Stimulated activated CD4-positive, alpha-beta T cell treated with anti-CD3 and anti-CD28 coated beads, Interleukin-15, amount 100 ng/mL, for 1 hour (primary cell): ENCODE measurements at places on chromosomes 7 and 10.
A peak's percentile ranks its signal among the peaks of the same experiment; 100 is the strongest.

- no peak for DNase-seq
Measured at GRCh38 chr10:91210435-91210834, 10.0 kb upstream of the PCGF5 start.

DNA sequence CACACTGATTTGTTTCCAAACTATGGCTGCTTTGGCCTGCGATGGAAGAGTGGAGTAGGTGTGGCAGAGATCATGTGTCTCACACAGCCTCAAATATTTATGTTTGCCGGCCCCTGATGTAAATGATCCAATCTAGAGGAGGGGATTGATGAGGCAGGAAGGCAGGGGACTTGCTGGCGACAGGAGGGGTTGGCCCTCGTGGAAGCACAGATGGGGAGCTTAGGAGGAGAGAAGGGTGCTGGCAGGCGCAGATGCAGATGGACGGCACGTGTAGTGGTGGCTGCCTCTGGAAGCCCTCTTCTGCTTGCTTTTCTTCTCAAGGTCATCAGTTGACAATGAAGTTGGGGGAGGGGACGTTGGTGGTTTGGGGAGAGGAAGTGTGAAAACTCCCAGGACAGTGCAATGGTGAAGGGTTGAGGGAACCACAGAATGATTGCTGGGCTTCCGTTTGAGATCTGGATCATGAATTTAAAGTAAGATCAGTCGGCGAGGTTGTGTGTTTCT is 15.4 kb downstream of the COL13A1 start:
- no peak for DNase-seq

GRCh38 chr10:68861253-68861652 is 33.9 kb downstream of the STOX1 start:
- no peak for DNase-seq

GRCh38 chr10:58414270-58415041 is 29.2 kb downstream of the TFAM start:
- no peak for DNase-seq

DNA sequence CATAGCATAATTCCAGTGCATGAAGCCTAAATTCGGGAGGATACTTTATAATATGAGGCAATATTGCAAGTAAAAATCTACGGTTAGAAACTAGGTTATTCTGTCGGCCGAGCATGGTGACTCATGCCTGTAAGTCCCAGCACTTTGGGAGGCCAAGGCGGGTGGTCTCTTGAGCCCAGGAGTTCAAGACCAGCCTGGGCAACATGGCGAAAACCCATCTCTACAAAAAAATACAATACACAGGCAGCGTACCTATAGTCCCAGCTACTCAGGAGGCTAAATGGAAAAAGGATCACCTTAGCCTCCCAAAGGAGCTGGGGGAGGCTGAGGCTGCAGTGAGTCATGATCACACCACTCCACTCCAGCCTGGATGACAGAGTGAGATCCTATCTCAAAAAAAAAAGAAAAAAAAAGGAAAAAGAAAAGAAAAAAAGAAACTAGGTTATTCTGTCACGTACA is 14.2 kb downstream of the SKAP2 start:
- DNase-seq: no peak

- no peak for DNase-seq
Measured at GRCh38 chr10:88070080-88070880, 206.9 kb downstream of the PTEN start.

- no peak for DNase-seq
Measured at GRCh38 chr7:90839316-90839715, 243.2 kb downstream of the CDK14 start.

- no peak for DNase-seq
Measured at GRCh38 chr7:64874114-64874513, 29.0 kb upstream of the ZNF273 start.

DNA sequence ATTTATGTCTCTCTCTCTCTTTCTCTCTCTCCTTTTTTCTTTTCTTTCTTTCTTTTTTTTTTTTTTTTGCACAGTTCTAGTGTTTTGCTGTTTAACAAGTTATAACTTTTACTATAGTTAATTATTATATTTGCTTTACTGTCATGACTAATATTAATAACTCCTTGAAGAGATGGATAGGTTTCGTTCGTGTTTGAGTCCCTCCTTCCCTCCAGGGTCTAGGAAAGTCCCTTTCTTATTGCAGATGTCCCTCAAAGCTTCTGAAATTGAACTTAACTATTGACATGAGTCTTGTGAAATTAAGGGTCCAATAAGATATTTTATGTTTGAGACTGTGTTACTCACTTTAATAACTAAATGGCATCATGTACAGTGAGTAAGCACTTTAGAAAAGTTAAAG is 131.4 kb downstream of the PLXDC2 start:
- DNase-seq: no peak

DNA sequence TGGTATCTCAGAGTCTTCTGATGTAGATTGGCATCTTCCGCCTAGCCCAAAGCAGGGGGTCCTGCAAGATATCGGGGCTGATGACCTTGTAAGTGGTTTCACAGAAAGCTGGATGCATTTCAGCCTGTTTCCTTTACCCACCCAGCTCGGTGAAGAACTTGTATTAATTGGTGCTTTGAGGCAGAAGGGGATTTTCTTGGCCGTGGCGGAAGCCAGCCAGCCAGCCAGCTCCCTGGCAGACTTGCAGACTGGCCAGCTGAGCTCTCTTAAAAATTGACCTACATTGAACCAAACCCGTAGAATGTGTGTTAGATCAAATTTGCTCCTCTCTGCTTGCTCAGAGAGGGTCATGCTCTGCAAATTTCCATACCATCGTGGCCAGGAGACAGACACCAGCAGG is 218.4 kb downstream of the ADAM12 start:
- DNase-seq: no peak

DNA sequence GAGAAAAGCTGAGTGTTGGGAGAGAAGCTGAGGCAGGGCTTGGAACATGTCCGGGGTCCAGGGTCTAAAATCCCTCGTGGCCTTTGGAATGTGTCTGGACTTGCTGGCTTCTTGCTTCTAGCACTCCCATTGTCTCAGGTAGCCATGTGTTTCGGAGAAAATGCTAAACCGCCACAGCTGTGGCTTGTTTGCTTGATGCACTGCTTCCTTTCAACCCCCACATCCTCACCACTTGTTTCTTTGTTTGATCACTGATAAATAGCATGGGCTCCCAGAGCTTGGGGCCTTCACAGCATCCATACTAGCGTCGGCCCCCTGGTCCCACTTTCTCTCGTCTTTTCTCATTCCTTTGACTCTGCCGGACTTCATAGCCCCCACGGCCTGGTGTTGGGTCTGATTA is 102.7 kb downstream of the ANKRD26 start:
- DNase-seq: no peak

DNA sequence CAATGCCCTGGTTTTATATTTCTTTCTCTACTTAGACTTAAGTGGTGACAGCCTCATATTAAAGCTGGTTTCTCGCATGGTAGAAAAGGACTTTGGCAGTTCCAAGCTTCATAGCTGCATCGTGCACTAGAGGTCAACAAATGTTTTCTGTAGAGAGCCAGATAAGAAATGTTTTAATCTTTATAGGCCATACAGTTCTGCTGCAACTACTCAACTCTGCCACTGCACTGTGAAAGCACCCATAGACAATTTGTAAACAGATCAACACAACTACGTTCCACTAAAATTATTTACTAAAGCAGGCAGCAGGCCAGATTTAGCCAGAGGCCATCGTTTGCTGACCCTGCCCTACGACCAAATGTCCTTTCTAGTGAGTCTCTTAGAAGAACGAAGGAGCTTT is 36.7 kb downstream of the CSGALNACT2 start:
- no peak for DNase-seq

DNA sequence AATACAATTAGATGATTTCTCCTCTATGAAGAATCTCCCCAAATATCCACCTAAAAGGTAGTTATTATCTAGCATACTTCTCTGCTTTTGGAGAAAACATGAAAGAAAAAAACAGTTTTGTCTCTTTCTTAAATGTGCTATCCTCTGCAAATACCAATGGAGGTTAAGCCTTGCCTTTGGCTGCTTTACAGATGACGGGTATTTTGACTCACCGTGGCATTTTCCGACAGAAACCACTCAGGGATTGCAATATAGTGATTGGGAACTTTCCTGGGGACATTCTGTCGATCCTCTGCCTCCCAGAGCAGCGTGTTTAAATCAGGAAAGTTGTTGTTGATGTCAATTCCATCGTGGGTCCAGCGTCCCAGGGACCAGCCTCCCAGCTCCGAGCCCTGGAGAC is 100.6 kb downstream of the GPR26 start:
- DNase-seq: no peak

DNA sequence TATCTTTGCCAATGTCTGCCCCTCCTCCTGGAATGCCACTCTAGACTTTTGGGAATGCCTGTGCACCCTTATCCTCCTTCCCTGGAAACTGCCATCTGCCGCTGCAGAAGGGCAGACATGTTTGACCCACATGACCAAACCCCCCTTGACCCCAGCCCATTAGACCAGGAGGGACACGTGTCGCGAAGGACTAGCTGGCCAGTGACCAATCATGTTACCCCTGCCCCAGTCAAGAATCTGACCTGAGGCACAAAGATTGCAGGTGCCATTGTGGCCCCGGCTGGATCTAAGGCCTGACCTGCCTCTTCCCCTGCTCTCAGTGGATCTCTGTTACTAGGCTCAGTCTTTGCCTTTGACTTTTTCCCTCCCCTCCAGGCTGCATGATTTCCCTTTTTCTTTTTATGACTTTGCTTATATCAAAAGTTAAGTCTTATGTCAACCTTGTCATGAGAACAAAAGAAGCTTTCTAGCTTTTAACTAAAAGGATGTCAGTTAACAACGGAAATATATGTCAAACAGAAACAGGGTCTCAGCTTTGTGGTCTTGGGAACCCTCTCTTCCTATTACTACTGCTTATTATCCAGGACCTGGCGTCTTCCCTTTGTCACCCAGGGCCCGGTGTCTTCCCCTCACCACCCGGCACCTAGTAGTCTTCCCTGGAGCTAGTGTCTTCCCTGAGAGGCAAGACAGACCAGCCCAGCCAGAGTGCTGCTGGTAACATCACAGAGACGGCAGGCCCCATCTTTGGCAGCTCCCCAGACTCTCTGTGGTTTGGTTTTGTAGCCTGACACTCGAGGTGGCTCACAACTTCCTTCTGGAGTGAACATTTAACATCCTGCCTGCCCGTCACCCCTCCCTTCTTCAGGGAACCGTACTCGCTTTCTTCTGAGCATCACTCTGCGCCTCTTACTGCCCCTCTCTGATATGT is 24.4 kb upstream of the PPIF start:
- DNase-seq: peak; percentile 61

DNA sequence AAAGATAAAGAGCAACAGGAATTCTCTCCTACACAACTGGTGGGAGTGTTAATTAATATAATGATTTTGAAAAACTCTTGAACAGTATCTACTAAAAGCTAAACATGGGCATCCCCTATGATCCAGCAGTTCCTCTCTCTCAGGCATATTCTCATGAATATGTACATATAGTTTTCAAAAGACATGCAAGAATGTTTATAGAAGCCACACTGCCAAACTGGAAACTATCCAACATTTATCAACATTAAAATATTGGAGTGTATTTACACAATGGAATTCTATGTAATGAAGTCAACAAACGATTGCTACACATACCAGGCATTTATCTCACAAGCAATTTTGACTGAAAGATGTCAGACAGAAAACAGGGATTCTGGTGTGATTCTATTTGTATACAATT is 404.5 kb upstream of the ANKRD30A start:
- DNase-seq: no peak

DNA sequence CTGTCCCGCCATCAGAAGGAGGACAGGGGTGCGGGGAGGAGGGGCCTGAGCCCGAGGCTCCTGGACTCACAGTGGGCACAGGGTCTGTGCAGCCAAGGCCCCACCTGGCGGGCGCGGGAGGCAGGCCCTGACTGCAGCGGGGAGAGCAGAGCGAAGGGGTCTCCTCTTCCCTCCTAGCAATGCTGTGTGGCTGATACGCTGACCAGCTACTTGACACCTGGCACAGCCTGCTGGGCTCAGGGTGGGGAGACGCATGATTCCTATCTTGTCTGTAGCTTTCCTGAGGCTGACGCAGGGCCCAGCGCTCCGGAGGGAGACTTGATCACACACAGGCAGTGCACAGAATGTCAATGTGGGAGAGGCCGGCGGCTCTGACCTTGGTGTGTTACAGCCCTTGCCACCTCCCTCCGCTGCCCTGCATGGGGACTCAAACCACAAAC is 174.9 kb downstream of the ELFN1 start:
- DNase-seq: no peak

DNA sequence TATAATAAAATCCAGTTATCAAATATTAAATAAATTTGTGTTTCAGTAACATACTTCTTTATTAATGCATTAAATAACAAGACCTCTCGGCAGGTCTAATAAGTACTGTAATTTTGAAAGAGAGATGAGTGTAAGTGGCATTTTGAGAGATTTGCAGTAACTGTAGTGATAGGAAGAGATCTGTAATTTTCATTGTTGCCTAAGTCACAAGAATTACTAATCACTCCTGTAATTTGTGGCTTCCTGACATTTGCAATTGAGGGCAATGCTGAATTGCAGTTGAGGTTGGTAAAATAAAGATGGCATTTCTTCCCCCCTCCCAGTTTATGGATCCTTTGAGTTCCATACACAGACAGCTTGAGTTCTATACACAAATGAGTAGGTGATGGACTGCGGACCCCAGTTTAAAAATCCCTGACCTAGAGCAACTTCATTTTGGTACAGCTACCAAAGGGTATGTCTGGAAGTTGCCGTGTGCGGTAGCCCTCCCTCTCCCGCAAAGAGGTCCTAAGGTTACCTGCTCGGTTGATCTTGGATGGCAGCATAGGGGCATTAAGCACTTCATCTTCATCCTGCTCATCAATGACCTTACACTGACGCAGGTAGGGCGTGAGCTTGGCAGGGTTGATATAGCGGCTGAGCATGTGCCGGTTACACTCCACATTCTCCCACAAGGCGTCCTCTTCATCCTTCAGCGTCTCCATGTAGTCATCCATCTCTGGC is 96.4 kb downstream of the CARD11 start:
- DNase-seq: no peak

GRCh38 chr10:110009736-110010475 is 2.1 kb downstream of the ADD3 start:
- DNase-seq: peak; percentile 13

DNA sequence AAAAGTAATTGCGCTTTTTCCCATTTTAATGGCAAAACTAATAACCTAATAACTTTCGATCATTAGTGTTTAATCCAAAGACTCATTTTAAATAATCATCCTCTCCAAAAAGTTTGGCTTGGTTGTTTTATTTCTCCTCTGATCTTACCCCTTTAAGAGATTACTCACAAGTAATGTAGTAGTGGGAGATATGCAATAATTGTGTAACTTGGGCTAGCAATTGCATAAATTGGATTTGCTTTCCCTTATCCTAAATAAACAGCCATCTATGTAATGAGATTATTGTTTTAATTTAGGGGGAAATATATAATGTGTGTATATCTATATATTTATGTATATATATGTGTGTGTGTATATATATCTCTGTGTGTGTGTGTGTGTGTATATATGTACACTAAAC is 82.5 kb downstream of the RNLS start:
- DNase-seq: no peak

GRCh38 chr10:61989995-61990760 is 88.7 kb downstream of the ARID5B start:
- DNase-seq: no peak

- DNase-seq: no peak
Measured at GRCh38 chr7:24401628-24402593, 117.9 kb downstream of the NPY start.

GRCh38 chr10:94286901-94287300 is 75.8 kb downstream of the NOC3L start:
- no peak for DNase-seq

GRCh38 chr10:18684953-18685352 is 25.7 kb downstream of the ARL5B start:
- DNase-seq: no peak

GRCh38 chr7:53811555-53812079 is 730.6 kb upstream of the VSTM2A start:
- no peak for DNase-seq
